ENCODE measurements at places on chromosomes 3 and 15. TPM values are rescaled to one million over a fixed set of nuclear protein-coding genes. Genes with fewer than 3 reads are reported as not detected.

GRCh38 chr15:40543631-40544294, 21.1 kb downstream of the CCDC32 start:
- DNase-seq, result no peak
- no peaks in the 10 kb centered on the region for H3K4me1 ChIP-seq
- no peaks in the 10 kb centered on the region for H3K27me3 ChIP-seq
- no peak overlapping the region for H3K27ac ChIP-seq

GRCh38 chr3:148642616-148643015, 55.1 kb upstream of the AGTR1 start:
- no peak overlapping the region for H3K4me3 ChIP-seq
- H3K36me3 ChIP-seq, result no peaks in the 10 kb centered on the region
- H3K27ac ChIP-seq, result no peak overlapping the region
- DNase-seq, result no peak
- H3K4me1 ChIP-seq, result no peaks in the 10 kb centered on the region
- no peaks in the 10 kb centered on the region for H3K27me3 ChIP-seq

DNA sequence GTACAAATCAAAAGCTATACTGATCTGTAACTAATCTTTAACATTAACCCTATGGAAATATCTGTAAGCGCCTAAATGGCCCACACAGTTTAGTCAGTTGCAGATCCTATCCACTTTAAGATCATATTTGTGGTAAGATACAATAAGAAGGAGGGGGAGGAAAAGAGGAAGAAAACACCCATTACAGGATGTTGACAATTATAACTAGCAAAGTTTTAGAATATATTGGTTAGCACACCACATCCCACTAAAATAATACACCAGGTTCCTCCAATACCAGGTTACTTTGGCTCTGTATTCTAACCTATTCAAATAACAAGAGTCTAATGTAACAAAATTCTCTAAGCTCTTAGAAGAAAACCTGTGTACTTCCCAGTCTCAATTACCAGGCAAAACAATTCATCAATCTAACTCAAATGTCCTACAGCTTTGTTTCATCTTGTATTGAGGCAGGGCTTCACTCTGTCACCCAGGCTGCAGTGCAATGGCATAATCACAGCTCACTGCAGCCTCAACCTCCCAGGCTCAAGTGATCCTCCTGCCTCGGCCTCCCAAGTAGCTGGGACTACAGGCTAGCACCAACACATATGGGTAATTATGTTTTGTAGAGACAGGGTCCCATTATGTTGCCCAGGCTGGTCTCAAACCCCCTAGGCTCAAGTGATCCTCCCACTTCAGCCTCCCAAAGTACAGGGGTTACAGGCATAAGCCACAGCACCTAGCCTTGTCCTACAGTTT, 4.2 kb downstream of the SLC4A7 start:
- H3K27ac ChIP-seq, result no peak overlapping the region
- no peaks in the 10 kb centered on the region for H3K4me1 ChIP-seq
- H3K36me3 ChIP-seq, result no peaks in the 10 kb centered on the region
- H3K4me3 ChIP-seq, result no peak overlapping the region
- no peak for DNase-seq

- H3K4me3 ChIP-seq, result no peak overlapping the region
- no peak overlapping the region for H3K27ac ChIP-seq
- peaks cover 11% of the 10 kb centered on the region for H3K4me1 ChIP-seq
- no peaks in the 10 kb centered on the region for H3K27me3 ChIP-seq
- no peak for DNase-seq
- H3K36me3 ChIP-seq, result no peaks in the 10 kb centered on the region
Observed at GRCh38 chr15:85500060-85500708, 119.8 kb downstream of the AKAP13 start.

DNA sequence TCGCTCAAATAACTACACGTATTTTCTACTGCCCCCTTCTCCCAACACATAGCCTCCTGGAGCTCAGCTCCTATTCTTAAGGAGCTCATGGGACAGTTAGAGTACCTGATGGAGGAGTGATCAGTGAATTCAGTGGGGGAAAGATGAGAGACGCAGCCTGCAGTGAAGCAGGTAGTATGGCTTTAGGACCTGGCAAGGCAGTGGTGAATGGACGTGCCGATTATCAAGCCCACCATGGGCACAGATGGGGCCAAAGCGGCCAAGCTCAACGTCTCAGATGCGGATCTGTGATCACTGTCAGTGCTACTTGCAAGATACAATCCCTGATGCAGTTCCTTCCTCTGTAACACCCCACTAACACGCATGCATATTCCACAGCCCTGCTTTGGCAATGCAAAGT, 45.8 kb upstream of the ATP2B2 start:
- H3K27ac ChIP-seq, result no peak overlapping the region
- no peaks in the 10 kb centered on the region for H3K4me1 ChIP-seq
- H3K27me3 ChIP-seq, result no peaks in the 10 kb centered on the region
- H3K4me3 ChIP-seq, result no peak overlapping the region
- H3K36me3 ChIP-seq, result no peaks in the 10 kb centered on the region
- DNase-seq, result no peak

Gene ZPLD1
- total RNA-seq, result 0.07 TPM

Gene TERB2
- not detected for total RNA-seq
